8988T (cell line): ENCODE measurements at places on chromosomes 5 and 9.

DNA sequence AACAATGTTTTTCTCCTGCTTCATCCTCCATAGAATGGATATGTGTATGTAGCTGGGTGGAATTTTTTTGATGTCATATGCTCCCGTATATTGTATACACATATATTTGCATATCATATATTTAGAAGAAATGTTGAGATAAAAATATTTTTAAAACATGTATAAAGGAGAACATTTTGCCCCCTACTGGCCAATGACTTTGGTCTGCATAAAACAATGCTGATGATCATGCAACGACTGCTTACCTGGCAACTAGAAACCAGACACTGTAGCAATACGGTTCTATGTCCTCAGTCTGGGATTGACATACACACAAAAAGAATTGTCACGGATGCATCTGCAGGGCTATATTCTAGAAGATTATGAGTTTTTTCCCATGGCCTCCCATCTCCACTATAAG, 503.6 kb downstream of the ELAVL2 start:
- DNase-seq = no peak

DNA sequence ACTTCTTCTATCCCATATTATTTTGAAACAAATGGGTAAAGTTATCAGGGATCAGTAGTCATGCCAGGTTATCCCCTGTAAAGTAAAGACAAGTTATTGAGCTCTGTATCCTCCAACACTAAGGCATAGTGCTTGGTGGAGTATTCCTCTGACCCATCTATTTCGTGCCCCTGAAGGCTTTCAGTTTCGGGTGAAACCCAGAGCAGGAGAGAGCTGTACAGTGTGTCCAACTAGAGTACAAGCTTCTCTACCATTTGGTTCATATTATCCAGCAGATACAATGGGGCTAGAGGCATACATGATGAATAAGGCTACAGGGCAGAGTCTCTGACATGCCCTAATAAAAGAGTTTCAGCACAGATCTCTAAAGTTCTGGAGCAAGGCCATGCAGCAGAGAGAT, 3.2 kb upstream of the SLC22A4 start:
- DNase-seq = no peak

DNA sequence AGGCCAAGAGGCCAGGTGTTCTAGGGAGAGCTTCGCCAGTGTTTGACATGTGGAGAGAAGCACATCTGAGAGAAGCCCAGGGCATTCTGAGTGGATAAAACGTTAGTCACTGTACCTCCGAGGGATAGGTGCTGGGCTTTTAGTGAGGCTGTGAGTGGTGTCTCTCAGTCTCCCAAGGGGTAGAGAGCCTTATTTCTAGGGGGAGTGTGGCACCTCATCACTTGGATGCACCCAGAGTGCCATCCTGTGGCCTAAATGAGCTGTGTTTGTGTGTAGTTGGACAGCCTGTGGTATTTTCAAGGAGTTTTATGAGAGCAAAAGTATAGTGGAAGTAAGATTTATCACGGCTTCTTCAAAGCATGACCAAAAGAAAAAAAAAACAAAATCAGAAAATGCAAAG, 1046.9 kb upstream of the WWC1 start:
- DNase-seq = no peak

DNA sequence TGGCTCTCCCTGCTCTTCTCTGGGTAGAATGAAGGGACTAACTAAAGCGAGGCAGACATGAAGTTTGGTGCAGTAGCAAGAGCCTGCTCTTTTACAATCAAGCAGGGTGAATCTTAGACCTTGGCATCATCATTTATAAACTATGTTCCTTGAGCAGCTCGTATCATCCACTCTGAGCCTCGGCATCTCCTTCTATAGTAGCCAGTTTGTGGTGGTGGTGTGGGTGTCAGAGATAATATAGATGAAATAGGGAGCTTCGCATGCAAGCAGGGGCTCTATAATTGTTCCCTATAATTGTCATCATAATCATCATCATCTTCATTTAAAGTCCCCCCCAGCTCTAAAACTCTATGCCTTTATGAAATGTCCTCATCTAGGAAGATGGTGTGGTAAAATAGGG, 72.5 kb upstream of the SAP30L start:
- DNase-seq = no peak

- DNase-seq = no peak
These were observed 130.9 kb upstream of the GNA14 start for GRCh38 chr9:77779010-77779409.

- DNase-seq = no peak
These were observed 6.2 kb downstream of the MAPKAP1 start for GRCh38 chr9:125700791-125701190.

DNA sequence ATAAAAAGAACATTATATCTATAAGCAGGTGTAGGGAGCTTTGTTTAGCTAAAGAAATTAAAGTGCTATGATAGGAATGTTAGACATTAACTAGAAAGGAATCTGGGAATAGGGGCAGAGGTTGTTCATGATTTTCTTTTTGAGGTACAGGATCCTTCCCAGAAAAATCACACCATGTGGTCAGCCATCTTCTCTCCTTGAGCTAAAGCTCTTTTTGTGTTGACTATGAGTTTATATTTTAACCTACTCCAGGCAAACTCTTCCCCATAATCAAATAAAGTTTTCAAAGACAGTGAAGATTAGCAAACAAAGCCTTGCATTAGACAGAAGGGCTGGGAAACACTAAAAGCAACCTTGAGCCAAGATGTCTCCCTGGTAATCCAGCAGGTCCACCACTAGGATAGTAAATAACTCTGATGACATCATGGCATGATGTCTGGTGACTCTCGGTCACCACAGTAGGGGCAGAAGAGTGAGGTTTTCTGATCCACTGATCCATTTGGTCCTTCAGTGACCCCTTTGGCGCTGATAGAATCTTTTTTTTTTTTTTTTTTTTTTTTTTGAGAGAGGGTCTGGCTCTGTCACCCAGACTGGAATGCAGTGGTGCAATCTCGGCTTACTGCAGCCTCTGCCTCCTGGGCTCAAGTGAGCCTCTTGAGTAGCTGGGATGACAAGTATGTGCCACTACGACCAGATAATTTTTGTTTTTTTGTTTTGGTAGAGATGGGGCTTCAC, 30.6 kb upstream of the IL6ST start:
- no peak for DNase-seq

GRCh38 chr5:81371354-81371876, 22.5 kb downstream of the ACOT12 start:
- DNase-seq = no peak

DNA sequence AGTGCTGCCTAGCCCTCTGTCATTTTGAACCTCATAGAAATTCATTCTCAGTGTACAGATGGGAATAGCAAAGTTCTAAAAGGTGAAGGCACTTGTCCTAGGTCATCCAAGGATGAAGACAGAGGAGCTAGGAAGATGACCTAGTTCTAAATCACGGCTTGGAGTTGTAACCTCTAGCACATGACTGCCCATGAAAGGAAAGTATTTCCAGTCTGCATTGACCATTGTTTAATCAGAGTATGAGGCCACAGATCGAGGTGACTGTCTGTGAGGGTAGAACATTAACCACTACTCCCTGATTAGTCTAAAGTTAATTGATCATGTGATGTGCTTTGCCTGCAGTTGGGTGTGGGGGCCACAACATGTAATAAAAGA, 674 bp upstream of the TNFSF15 start:
- no peak for DNase-seq

DNA sequence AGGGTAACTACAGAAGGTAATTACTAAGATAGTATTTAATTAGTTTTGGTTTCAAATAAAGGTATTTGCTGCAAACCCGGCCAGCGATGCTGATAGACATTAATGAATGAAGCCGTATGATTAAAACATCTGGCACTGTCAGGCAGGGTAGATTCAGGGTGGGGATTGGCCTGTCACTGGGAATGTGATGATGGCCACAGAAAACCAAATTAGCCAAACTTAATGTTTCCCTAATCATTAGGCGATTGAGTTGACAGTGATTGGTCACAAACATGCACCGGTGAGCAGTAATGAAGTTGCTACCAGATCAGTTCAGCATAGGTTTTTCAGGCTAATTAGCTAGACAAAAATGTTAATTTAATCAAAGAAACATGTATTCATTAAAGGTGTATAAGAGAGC, 107.5 kb downstream of the SGCD start:
- no peak for DNase-seq

DNA sequence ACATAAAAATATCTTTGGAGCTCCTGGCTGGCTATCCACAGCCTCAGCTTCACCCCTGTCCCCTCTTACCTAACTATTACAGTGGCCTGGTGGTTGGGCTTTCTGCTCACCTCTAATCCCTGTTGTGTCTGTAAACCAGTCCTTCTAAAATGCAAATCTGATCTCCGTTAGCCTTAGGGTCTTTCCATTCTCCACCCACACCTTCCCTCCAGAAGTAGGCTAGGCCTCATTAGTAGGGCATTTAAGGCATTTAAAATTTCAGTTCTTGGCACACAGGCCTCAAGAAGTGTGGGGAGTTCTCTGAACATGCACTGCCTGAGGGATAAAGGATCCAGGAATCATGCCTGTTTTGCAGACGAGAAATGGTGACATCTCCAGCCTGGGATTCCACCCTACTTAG, 26.4 kb upstream of the STC2 start:
- DNase-seq = no peak

DNA sequence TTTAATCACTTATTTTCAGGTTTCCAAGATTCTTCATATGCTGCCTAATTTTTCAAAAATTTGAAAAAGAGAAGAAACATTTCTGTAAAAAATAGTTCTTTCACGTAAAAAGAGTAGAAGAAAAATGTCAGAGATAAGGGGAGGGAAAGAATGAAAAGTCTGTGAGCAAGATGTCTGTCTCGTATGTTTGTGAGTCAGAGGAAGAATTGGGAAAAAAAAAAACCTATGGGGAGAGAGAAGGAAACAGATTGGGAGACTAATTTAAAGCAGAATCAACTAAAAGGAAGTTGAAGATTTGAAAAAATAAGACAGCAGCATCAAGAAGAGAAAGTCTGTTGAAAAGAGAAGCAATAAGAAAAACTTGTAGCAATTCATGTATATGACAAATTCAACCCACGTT, 456.3 kb downstream of the HINT1 start:
- no peak for DNase-seq

DNA sequence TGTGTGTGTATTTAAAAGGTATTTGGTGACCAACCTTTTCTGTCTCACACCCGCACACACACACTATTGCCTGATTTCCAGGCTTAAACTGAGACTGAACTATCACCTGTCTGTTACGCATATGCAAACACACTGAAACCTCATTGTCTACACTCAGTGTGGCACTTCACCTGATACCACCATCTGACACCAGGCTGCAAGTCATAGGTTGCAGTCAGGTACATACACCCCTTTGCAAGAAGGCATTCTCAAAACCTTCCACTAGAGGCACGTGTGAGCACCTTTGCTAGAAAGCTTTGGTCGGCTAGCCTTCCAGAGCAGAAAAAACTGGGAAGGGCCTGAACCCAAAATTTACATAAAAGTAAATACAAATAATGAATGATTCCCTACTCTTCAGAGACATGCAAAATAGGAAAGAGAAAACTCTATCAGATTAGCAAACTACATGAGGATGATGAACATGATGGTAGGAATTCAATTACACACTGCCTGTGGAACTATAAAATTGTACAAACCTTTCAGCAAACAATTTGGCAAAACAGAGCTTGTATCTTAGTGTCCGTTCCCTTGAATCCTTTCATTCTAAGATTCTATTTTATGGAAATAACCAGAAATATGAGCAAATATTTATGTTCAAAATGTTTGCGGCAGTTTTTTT, 5.9 kb upstream of the FOXD1 start:
- DNase-seq = no peak

GRCh38 chr5:38434966-38435705, 121.3 kb downstream of the LIFR start:
- DNase-seq = no peak
